Esophagus muscularis mucosa (tissue), 4 donors: ENCODE measurements at places on chromosomes 13 and 19. TPM values are rescaled to one million over a fixed set of nuclear protein-coding genes. Genes with fewer than 3 reads are reported as not detected.

- no peak for DNase-seq
Measured at GRCh38 chr13:98912846-98913245, 65.0 kb downstream of the DOCK9 start.

- DNase-seq = no peak
Measured at GRCh38 chr19:38831142-38831605, 420 bp downstream of the ECH1 start.

DNA sequence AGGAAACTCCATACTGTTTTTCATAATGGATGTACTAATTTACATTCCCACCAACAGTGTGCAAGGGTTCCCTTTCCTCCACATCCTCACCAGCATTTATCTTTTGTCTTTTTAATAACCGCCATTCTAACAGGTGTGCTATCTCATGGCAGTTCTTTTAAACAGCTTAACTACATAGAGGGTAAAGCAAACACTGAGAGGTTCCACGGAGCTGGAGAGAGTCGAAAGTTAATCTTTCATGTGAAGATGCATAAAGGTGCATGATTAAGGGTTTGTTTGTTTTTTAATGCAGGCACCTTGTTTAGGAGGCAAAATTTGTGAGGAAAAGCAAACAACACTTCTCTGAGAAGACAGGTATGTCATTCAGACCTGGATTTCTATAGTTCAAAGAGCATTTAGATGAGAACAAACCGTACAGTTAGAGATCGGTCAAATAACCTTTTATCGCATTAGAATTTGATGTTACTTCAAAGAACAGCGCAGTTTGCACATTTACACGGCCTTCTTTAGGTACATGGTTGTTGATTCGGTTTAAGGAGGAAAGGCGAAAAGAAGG lies 193.9 kb downstream of the RBM26 start:
- no peak for DNase-seq

DNA sequence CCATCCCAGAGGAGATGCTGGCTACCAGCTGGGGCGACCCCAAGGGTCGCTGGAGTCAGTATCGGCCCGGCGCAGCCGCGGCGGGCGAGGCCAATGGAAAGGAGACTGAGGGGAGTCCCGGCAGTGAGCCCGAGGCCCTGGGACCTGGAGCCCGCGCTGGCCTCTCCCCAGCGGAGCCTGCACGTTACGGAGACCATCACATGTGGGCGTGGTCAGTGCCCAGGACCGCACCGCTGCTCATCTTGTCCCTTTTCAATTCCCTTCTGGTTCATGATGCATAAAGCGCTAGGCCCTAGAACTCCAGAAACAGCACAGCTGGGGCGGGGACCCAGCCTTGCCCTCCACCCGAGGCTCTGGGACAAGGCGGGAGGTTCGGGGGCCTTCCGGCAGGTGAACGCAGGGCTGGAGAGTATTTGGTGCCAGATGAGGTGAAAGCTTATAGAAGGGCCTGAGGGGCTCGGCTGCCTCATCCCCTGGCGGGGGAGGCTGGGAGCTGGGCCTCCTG lies 8.0 kb downstream of the C19orf25 start:
- no peak for DNase-seq

DNA sequence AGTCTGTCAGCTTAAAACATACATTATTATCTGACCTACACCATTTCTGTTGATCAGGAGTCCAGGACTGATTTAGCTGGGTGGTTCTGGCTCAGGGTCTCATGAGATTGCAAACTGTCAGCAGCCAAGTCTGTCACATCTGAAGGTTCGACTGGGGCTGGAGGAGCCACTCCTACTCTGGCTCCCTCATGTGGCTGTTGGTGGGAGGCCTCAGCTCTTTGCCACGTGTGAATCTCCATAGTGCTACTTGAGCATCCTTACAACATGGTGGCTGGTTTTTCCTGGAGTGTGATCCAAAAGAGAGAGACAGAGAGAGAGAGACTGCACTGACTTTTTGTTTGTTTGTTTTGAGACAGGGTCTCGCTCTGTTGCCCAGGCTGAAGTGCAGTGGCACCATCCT lies 63.6 kb upstream of the NFIC start:
- DNase-seq = no peak

Gene SLAIN1
- total RNA-seq = 11.6 TPM

Gene CLIP3
- 39.9 TPM for total RNA-seq
